ENCODE measurements at places on chromosomes 5 and 9.

- no peak for DNase-seq
Measured at GRCh38 chr5:82910905-82911304, 166.3 kb downstream of the TMEM167A start.

GRCh38 chr9:81489046-81489445 is 200.3 kb downstream of the TLE1 start:
- no peak for DNase-seq

- no peak for DNase-seq
Measured at GRCh38 chr9:97853056-97853843, at the start of gene FOXE1. FOXE1 (plus strand) TSS chr9:97853226; CDS start chr9:97853915, 689 bp downstream.

- no peak for DNase-seq
Measured at GRCh38 chr9:89309166-89309565, 1.8 kb upstream of the CKS2 start.

GRCh38 chr9:126609191-126609590 is 4.5 kb upstream of the LMX1B start:
- DNase-seq = no peak

- DNase-seq = no peak
Measured at GRCh38 chr5:177535125-177535524, 18.4 kb upstream of the DDX41 start.

GRCh38 chr5:123512611-123513461 is 859 bp downstream of the CSNK1G3 start:
- no peak for DNase-seq

DNA sequence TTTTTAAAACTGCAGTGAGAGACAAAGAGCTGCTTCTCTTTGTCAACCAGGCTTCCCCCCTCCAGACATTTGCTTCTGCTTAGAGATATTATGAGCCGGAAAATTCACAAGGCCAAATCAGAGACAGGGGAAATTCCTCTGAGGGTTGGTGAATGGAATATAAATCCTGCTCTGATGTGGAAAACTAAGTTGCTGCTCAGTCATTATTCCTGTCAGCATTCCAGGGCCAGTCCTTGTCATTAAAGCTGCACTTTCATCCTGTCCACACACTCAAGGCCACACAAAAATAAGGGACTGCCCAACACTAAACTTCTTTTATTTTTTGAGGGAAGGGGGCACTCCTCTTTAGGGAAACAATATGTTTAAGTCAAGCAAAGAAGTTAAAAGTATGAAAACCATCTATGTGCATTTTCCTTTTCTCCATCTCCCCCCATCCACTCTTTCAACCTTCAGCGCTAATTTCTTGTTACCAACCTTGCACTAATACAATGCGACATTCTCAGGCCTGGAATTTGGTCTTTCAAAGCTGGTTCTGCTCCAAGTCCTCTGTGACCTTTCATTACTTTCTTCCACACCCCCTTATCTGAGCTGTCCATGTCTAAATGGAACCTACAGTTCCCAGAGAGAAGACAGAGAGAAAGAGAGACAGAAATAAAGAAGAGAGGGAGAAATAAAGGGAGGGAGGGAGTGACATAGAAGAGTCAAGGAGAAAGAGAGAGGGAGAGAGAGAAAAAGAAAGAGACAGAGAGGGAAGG is 118.9 kb upstream of the S1PR3 start:
- no peak for DNase-seq

- no peak for DNase-seq
Measured at GRCh38 chr5:111143910-111144309, 51.8 kb downstream of the WDR36 start.

GRCh38 chr5:78025540-78025939 is 249.4 kb upstream of the TBCA start:
- no peak for DNase-seq

GRCh38 chr5:82285206-82285605 is 7.1 kb upstream of the RPS23 start:
- no peak for DNase-seq

GRCh38 chr9:126694206-126695081 is 80.7 kb downstream of the LMX1B start:
- DNase-seq = no peak

- DNase-seq = no peak
Measured at GRCh38 chr5:178441486-178442270, 148.5 kb downstream of the COL23A1 start.

DNA sequence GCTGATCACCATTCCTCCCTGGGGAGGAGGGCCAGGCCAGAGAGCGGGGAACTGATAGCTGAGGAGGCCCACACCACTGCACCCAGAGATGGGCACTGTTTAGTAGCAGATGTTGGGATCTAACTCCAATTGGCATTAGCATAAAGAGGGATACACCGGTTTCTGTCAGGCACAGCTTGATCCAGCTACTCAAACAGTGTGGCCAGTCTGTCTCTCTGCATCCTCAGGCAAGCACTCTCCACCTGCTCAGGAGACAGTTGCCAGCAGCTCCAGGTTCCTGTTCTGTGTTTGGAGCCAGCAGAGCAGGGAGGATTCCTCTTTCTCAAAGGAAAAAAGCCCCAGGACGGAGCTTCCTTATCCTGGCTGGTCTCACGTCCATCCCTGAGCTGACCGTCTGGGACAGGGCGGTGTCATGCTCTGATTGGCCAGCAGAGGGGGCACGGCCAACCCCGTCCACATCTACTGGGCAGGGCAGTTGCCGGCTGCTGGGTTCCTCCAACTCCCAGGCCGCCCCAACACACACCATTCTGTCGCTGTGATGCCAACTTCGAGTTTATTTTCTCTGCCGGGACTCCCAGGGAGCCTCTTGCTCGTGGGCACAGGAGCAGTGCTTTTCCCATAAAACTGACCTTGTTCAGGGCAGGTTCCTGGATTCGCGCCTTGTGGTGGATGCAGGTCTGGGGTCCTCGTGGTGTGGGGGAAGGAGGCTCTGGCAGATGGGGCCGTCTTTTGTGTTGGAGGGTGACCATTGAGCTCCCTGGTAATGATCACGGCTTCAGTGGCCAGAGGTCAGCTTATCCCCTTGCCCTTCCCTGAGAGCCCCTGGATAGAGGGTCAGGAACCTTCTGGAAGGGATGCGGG is 47.9 kb downstream of the COL5A1 start:
- DNase-seq = no peak

DNA sequence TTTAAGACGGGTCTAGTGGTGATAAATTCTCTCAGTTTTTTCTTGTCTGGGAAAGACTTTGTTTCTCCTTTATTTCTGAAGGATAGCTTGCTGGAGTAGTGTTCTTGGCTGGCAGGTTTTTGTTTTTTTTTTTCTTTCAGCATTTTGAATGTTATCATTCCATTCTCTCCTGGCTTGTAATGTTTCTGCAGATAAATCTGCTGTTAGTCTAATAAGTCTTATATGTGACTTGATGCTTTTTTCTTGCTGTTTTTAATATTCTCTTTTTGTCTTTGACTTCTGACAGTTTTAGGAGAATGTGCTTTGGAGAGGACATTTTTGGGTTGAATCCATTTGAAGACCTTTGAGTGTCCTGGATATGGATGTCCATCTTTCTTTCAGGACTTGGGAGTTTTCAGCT is 16.0 kb downstream of the HSD17B4 start:
- no peak for DNase-seq

DNA sequence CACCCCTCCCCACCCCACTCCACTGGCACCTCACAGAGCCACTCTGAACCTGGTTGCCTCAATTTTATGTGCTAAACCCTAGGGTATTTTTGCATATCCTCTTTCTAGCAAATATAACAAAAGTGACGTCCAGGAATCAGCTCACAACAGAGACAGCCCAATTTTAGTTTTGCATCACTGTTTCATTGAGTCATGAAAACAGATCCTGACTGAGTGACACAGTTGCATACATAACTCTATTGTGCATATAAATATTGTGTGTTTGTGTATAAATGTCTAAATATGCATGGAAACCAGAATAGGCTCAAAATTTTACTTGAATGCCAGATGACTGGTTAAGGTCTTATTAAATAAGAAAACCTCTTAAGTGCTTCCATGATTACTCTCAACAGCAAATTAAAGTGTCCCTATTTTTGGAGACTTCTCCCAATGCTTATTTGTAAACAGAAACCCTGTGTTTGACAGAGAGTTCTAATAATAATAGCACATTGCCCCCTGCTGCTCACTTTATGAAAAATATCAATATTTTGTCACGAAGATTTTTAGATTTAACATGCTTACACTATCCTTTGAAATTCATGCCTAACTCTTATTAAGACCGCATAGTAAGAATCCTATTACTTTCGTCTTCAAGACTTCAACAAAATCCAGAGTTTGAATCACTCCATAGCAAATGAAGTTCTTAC is 75.5 kb upstream of the PRRC1 start:
- no peak for DNase-seq

DNA sequence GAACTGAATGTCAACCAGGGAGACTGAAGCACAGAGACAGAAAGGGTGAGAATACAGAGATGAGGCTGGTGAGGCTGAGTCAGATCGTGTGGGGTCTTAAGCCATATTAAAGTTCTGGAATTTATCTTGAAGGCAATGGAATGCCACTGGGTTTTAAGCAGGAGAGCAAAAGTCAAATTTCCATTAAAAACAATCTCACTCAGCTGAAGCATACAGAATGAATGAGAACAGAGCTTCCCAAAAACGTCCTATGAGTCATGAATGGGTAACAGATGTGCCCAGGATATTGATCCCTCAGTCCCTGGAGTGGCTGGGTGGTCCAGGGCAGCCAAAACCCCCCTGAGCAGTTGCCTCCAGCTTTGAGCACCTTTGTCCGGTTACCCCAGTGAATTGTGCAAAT is 44.9 kb downstream of the PFDN1 start:
- DNase-seq = no peak
